Cardiac fibroblast (primary cell): ENCODE measurements at places on chromosomes 4 and X.

DNA sequence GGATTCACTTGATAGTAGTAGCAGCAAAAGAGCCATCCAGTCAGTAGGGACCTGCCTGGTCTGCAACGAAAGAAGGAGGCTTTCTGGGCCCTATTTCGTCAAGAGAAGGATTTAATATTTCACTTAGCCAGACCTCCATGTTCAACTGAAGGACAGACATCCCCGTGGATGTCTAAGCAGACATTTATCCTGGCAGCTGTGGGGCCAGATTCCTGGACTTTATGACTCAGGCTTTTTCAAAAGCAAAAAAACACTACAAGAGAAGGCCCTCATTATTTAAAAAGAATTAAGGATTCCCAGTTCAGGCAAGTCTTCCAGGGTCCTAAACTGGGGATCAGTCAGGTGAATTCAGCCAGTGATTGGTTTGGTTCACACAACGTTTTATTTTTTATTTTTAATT is 88.5 kb upstream of the TSPAN5 start:
- no peak for DNase-seq

- DNase-seq = peak; percentile 54
Observed at GRCh38 chr4:99394896-99395295, 40.2 kb downstream of the ADH7 start.

- DNase-seq = peak; percentile 65
Observed at GRCh38 chrX:100980608-100981497, 11.3 kb downstream of the ARL13A start.

GRCh38 chr4:1072830-1073446 is 40.4 kb downstream of the RNF212 start:
- DNase-seq = peak; percentile 69

GRCh38 chr4:111979921-111980320 is 165.3 kb upstream of the FAM241A start:
- DNase-seq = no peak

DNA sequence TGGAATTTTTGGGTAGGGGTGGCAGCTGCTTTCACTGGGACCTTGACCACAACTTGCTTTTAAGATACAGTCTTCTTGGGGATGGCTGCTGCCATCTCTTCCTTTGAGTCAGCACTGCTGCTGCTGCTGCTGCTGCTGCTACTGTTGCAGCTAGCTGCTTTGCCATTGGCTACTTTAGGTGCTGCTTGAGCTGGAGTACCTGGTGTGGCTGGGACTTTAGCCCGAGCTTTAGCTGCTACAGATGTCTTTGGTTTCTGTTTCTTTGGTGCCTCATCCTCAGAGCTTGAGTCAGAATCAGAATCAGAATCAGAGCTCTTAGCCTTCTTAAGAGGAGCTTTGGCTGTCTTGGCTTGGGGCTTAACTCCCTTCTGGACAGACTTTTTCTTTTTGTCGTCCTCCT is 52.2 kb downstream of the FAM9B start:
- DNase-seq = no peak

- DNase-seq = peak; percentile 60
Observed at GRCh38 chr4:19583827-19584569, 667.7 kb upstream of the SLIT2 start.

GRCh38 chr4:124711471-124712371 is 811 bp downstream of the ANKRD50 start:
- DNase-seq = peak; percentile 82

GRCh38 chrX:23478056-23478455 is 143.4 kb downstream of the PTCHD1 start:
- no peak for DNase-seq

GRCh38 chrX:70525733-70526132 is 81.1 kb downstream of the DLG3 start:
- no peak for DNase-seq
